Skin of body (tissue), 3 donors: ENCODE measurements at places on chromosomes 2 and 18. TPM values are rescaled to one million over a fixed set of nuclear protein-coding genes. Genes with fewer than 3 reads are reported as not detected.
A peak's percentile ranks its signal among the peaks of the same experiment; 100 is the strongest.

GRCh38 chr2:128786741-128787478, 468.2 kb upstream of the HS6ST1 start:
- peak; percentile 70 for DNase-seq

- no peak for DNase-seq
Measured at GRCh38 chr2:85560812-85561279, 447 bp downstream of the GGCX start.

DNA sequence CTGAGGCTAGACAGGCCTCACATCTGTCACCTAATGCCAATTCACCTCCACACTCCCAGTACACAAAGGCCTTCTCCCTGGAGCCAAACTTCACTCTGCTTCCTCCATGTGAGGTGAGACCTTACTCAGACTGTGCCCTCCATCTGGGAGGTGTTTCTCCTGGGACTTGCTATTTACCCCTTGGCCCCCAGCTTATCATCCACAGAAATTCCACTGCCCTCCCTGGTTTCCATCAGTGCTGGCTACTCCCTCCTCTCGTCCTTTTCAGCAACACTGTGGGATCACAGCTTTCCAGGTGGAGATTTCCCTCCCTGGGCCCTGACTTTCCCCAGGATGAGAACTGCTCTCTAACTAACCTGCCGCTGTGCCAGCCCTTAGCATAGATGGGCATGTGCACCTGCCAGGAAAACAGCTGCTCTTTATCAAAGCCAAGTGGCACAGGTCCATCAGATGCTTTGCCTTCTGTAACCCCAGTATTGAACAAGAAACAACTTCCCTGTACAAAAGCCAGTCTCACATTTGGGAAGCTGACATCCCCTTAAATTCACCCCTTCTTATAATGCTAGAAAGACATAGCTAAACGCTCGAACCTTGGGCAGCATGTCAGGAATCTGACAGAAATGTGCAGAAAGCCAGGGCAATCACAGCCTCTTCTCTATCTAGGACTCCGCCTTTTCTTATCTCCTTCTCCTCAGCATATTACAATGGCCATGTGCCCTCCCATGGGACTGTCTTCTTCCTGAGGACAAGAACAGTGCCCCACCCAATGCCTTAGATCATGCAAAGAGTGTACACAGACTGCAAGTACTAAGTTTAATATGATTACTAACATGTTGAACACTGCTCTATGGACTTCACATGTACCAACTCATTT, 535.5 kb upstream of the ID2 start:
- peak; percentile 40 for DNase-seq

- no peak for DNase-seq
Measured at GRCh38 chr2:237725661-237726060, 72.9 kb upstream of the RBM44 start.

- no peak for DNase-seq
Measured at GRCh38 chr2:206527153-206527552, 83.8 kb downstream of the ADAM23 start.

DNA sequence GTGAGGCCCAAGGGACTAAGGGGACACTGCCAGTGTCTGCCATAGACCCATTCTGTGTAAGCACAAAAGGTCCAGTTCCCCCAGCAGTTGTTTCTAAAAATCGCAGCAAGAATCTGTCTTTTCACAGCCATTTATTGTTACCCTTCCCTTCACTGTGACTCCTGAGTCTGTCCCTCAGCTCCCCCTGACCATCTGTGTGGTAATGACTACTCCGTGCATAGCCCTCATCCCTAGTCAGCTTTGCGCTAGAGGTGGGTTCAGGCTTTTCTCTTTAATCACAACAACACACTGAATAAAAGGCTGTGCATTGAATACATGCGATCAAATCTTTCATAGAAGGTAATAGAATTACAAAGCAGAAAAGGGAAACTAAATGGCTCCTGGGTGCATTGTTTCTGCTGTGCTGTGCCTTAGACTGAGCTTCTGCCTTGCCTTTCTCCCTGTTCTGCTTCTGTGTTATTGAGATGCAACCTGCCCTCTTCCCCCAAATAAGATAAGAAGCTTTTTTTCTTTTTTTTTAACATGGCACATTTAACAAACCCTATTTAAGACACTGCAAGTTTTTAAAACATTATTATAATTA, 836.0 kb upstream of the CDH2 start:
- no peak for DNase-seq

DNA sequence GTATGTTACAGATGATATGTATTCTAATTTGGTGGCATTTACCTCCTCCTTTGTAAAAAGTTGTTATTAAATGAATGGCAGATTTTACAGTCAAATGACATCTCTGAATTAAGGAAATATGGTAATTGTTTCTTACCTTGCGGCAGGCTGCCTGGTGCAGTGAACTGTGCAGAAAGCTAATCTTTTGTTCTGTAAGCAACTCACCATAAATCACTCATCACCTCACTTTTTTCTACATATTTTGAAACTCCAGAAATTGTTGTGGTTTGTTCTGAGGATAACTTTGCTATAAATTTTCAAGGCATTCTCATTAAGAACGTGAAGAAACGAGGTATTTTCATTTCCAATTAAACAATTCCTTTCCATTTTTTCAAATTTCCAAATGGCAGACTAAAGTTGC, 52.7 kb downstream of the ST6GAL2 start:
- no peak for DNase-seq

GRCh38 chr2:216793386-216793785, 66.5 kb downstream of the TNP1 start:
- DNase-seq, result peak; percentile 31

DNA sequence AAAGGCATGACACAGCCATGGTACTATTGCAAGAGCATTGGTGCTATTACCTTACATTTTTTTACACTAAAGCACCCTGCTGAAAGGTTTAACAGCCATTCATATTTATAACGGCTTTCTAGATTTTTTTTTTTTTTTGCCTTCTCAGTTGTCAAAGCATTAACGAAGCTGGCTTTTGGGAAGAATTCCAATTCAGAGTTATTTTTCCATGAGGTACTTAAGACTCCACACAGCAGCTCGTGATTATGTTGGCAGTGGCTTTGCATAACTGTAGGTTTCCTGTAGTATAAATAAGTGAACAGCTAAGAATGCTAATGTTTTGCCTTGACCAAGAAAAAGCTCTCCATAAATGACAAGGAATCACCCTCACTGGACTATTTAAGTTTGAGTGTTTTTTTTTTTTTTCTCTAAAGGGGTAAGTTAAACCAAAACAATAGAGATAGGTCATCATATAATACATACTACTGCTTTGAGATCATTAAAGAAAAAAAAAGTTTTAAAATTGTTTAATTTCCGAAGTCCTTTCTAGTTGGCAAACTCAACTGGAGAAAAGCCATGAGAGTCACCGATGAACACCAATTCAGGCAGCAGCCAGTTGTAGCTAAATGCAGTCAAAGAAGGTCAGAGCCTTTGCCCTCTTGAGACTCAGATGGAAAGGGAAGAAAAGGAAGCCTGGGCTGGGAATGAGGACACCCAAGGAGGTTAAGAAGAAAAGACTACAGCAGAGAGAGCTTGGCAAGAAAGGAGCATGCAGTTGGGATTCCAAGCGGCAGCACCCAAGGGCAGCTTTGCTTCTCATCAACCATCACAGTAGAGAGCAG, 187.4 kb upstream of the NCKAP5 start:
- DNase-seq, result peak; percentile 95

GRCh38 chr2:234968631-234969305, 17.0 kb downstream of the SH3BP4 start:
- no peak for DNase-seq

GRCh38 chr2:196747400-196747799, 52.1 kb downstream of the GTF3C3 start:
- no peak for DNase-seq

DNA sequence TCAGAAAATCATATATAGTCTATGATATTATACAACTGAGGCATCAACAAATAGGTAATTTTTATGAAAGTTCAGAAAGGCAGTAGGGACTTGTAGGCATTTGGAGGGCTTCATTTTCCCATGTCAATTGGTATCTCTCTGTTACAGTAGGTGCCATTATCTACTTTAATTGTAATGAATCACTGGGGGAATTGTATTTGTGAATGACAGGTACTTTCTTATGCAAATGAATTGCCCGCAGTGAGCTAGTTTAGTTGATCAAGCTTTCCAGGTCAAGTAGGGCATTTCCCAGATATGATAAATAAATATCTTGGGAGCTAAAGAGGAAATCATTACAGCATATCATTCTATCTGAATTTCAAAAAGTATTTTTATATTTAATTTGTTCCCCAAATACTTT, 1116.3 kb downstream of the DPP10 start:
- no peak for DNase-seq

DNA sequence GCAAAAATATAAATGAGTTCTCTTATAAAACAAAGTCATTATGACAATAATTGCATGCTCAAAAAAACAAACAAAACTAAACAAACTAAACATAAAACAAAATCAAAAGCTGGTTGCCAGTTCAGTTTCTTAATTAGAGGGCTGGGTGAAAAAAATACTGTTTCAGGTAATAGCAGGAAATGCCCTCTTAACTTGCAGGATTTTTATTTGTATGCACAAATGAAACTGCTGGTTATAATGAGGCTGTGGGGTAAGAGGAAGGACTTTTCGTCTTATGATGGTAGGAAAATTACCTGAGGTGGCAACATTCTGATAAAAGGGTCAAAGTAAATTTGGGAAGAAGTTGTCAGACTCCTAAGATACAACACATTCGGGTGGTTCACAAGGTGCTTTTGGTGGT, 21.5 kb upstream of the CDKL4 start:
- DNase-seq, result no peak

DNA sequence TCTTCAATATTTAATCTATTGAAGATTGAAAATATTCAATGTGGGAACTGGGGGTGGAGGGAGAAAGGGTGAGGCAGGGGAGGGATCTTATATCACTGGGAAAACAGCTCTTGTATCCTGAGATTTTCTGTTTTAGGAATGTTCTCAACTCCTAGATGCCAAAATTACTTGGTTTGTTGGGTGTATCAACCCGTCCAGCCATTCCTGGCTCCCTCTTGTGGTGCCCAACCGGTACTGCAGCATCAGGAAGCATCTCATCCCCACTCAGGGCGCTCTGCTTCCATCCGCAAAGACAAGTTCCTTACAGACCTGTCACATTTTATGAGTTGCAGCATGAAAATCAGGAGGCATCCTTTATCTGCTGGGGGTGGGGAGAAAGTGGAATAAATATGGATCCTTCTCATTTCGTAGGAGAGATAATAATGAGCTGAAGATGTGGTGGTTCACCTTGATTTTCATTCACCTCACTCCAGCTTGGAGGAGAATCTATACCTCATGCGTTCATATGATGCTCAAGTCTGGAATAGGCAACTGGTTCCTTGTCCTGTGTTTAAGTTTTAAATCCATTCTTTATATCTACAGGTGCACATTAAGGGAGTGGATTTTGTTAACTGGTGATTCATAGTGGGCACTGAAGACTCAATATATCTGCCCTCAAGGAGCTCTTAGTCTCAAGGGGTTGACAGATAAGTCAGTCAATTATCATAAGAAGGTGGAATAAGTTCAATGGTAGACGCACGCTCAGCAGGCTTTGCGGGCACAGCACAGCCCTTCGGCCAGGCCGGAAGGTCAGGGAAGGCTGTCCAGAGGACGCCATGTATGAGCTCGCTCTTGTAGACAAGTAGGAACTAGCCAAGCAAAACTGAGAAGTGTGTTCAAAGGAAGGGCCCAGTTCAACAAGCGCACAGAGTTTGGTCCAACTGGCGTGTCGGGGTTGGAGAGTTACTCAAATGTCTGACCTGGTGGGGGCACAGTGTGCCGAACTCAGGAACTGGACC, 127.3 kb downstream of the RNF144A start:
- peak; percentile 27 for DNase-seq

Gene SPR
- 3.9 TPM for total RNA-seq

Gene ASB18
- total RNA-seq, result 0.79 TPM

Gene LHCGR
- total RNA-seq, result 1.5 TPM

Gene ATF2
- total RNA-seq, result 58.7 TPM

Gene REG3G
- total RNA-seq, result not detected

Gene SLC38A11
- 0.69 TPM for total RNA-seq
